ENCODE measurements at places on chromosomes 5 and 9.

DNA sequence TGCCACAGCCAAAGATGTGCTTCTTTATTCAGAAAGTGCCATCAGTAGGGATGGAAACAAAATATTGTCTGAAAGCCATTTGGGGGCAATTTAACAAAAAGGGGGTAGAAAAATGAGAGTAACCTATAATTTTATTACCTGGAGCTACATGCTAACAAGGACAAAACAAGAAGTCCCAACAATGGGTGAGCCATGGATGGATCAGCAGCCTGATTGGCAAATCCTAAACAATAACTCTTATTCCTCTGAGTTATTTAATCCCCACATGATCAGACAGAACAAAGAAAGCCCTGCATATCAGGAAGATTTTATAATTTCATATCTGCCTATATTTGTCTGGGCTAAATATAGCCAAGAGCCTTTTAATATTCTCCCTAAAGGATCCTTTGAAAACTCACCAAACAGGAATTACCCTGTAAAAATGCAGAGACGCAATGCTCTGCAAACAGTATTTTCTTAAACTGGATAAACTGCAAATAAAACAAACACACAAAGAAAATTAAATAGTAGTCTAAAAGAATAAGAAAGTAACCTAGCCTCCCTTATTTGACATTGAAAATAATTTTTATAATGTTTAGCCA lies 483.4 kb downstream of the ZNF608 start:
- DNase-seq: no peak

DNA sequence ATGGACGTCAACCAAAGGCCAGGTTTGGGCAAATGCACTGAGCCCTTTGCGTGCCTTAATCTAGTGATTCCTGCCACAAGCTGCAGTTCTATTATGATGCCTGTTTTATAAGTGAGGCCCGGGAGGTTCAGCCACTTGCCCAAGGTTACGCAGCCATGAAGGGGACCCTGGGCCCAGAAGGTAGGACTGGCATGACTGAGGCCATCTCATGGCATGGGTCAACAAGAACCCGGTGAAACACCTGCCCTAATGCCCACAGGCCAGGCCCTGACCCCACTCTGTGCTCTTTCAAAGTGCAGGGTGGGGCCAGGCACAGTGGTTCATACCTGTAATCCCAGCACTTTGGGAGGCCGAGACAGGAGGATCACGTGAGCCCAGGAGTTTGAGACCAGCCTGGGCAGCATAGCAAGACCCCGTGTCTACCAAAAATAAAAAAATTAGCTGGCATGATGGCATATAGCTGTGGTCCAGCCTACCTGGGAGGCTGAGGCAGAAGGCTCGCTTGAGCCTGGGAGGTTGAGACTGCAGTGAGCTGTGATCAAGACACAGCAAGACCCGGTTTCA lies 8.6 kb downstream of the NINJ1 start:
- no peak for DNase-seq

DNA sequence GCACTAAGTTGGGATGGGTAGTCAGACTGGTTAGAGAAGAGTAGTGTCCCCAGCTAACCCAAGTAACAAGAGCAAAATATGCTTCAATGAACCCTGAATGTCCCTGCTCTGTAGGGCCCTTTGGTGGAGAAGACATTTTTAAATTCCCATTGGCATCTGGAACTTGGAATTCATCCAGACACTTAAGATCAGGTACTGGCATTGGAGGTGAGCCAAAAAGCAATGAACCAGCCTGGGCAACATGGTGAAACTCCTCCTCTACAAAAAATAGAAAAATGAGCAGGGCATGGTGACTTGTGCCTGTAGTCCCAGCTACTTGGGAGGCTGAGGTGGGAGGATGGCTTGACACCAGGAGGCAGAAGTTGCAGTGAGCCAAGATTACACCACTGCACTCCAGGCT lies 58.9 kb upstream of the ZNF618 start:
- no peak for DNase-seq

GRCh38 chr5:33556330-33557328 lies 115.9 kb downstream of the TARS1 start:
- DNase-seq: no peak

DNA sequence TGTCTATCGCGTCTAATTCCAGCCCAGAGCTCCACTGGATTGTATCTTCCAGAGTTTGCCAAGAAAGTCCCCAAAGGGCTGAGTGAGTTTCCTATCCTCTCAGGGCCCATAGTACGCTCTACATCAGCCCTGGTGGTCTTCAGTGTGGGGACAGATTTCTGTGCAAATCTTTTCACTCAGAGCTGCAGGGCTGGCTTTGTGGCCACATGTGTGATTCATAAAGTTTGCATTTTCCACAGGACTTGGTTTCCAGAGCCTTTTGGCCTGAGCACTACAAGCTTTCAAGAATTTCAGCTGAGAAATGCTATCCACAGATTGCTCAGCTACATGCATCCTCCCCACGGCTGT lies 76.7 kb upstream of the CXCL14 start:
- DNase-seq: no peak

- no peak for DNase-seq
Observed at GRCh38 chr5:56908942-56909293, 478 bp upstream of the SETD9 start.

GRCh38 chr5:169905017-169905416 lies 75.3 kb downstream of the INSYN2B start:
- no peak for DNase-seq

DNA sequence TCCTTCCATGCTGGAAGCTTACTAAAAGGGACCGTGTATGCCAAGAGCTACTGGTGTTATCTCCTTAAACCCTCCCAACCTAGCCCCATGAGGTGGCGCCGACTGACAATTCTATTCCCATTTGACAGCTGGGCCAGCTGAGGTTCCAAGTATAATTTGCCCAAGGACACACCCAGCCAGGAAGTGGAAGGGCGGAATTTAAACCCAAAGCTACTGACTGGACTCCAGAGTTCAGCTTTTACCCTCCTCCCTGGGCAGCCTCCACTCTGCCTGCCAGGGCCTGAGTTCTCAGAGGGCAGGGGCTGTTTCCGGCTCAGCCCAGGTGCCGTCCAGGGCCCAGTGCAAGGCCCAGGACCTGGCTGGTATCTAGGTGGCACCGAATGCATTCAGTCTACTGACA lies 71.8 kb downstream of the C9orf50 start:
- no peak for DNase-seq

DNA sequence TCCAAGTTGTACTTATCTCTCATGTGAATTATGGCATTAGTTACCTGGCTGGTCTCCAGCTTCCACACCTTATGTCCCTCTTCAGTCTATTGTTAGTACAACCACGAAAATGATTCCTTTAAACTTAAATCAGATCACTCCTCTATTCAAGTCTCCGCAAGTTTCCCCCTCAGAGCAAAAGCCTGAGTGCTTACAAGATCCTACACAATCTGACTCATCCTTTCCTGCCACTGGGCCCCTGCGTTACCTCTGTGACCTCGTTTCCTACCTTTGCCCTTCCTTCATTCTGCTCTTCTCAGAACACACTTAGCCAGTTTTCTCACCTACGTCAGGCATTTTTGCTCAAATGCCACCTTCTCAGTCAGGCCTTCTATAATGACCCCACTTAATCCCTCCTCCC lies 45.1 kb upstream of the GLIS3 start:
- DNase-seq: peak; percentile 13

DNA sequence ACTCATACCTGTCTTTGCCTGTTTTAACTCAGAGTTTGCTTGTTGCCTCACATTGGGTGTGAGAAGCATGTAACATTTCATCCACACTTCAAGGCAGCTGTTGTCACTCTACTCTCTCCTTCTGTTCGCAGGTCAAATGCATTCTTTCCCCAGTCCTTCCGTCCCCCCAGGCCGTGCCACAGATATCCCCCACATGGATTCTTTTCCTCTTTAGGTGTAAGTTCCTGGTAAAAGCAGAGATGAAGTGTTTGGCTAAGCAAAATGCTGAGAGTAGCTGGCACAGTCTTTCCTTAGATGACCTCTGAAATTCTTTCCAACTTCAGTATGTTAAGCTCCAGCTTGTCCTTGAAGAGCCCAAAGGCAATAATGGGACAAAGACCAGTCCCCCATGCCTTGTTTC lies 328.2 kb downstream of the SLIT3 start:
- no peak for DNase-seq

DNA sequence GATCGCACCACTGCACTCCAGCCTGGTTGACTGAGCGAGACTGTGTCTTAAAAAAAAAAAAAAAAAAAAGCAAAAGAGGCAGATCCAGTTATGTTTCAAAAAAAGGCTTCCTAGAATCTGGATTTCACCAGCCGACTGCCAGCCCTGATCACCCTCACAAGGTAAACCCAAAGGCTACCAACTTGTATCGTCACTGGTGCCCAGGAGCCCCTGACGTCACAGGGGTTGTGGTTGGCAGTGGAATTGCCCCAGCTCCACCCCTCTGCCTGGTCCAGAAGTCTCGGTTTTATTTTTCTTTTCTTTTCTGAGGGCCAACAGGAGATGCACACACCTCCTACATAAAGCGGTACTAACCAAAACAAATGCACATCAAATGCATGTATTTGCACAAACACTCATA lies 6.0 kb upstream of the LMX1B start:
- no peak for DNase-seq

DNA sequence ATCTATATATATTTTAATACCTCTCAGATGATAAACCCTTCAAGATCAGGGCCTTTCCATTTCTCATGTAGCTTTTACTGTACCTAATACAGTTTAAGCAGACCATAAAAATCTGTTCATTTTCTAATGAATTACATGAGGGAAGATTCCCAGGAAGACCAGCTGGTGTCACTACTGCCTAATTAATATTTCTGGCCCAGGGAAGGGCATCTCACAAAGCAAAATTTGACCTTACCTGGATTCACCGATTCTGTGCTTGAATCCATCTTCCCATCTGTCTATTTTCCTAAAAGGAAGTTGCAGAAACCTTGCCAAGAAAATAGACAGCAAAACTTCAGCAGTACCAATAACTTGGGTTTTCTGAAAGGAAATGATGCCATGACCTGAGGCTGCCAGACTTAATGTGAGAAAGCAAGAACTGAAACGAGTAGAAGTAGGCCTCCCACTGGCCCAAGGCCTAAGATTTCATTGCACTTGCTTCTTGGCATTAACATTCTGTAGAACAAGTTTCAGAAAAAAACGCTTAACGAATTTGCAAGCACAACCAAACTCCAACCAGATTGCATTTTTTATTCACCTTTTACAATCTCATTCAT lies 83.0 kb upstream of the GLIS3 start:
- DNase-seq: peak; percentile 35

All from CD4-positive, alpha-beta T cell treated with Interleukin-17A for 1 hour (primary cell).